ENCODE measurements at places on chromosomes 7 and 10. TPM values are rescaled to one million over a fixed set of nuclear protein-coding genes. Genes with fewer than 3 reads are reported as not detected.

Gene PPP2R2D
- total RNA-seq: 41.4 TPM

Gene GJD4
- not detected for total RNA-seq

Gene SH2D4B
- total RNA-seq: 0.15 TPM

Gene ADO
- 21.2 TPM for total RNA-seq

Gene HOXA5
- not detected for total RNA-seq

Gene SLC26A5
- total RNA-seq: not detected

Gene TAF3
- 12.7 TPM for total RNA-seq

Gene ZNF783
- 27.2 TPM for total RNA-seq

Gene ADAMTS14
- not detected for total RNA-seq

Gene XRCC2
- total RNA-seq: 7.9 TPM

Gene PTF1A
- not detected for total RNA-seq

Gene MAGI2
- total RNA-seq: not detected

Gene RNF148
- not detected for total RNA-seq

Gene ELFN1
- 0.05 TPM for total RNA-seq

Gene FZD1
- total RNA-seq: 0.73 TPM

Gene LIPJ
- not detected for total RNA-seq

Gene PIK3AP1
- total RNA-seq: 2.6 TPM

Gene PAX4
- total RNA-seq: not detected

Gene NUTM2A
- 0.43 TPM for total RNA-seq
